ENCODE measurements at places on chromosomes 7 and 10.
A peak's percentile ranks its signal among the peaks of the same experiment; 100 is the strongest.

- DNase-seq = no peak
These were observed 72.7 kb upstream of the SEC61G start for GRCh38 chr7:54831644-54832095.

DNA sequence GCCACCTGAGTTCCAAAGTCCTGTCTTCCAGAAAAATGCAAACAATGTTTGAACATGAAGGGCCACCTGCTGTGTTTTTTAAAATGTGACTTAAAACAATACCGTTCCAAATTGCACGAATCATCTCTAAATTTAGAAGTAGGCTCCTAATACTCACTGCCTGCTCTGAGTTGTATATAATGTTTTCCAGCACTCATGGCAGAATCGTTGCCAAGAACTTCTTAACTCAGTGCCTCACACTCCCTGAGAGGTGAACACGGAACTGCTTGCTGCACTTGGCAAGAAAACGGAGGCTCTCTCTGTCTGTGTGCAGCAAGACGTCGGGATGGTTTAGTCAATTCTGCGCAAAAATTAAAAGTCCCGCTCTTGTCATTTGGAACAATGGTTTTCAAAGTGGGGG, 757.3 kb upstream of the AUTS2 start:
- no peak for DNase-seq

GRCh38 chr7:120241973-120242372, 31.0 kb upstream of the KCND2 start:
- no peak for DNase-seq

GRCh38 chr10:127935071-127935561, 28.2 kb downstream of the PTPRE start:
- no peak for DNase-seq

- DNase-seq = peak; percentile 30
These were observed 113.4 kb downstream of the PTPN20 start for GRCh38 chr10:47024399-47025252.

GRCh38 chr7:136278057-136278456, 300.9 kb upstream of the MTPN start:
- no peak for DNase-seq

DNA sequence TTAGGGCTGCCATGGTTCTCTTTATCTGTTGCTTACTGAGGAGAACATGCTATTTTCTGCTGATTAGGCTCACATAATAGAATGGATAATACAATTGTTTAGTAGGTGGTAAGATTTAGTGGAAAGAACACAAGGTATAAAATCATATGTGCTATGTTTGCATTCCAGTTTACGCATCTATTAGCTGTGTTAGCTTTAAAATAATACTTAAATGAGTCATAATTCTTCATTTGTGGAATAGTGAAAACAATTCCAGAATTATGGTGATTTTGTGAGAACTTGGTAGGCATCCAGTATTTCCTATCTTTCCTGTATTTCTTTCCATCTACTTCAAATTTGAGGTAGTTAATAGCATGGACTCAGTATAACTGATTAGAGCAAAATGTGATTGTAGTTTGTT, 1585.5 kb upstream of the LRRTM3 start:
- DNase-seq = no peak

- no peak for DNase-seq
These were observed 20.1 kb upstream of the CDK6 start for GRCh38 chr7:92856436-92856835.

DNA sequence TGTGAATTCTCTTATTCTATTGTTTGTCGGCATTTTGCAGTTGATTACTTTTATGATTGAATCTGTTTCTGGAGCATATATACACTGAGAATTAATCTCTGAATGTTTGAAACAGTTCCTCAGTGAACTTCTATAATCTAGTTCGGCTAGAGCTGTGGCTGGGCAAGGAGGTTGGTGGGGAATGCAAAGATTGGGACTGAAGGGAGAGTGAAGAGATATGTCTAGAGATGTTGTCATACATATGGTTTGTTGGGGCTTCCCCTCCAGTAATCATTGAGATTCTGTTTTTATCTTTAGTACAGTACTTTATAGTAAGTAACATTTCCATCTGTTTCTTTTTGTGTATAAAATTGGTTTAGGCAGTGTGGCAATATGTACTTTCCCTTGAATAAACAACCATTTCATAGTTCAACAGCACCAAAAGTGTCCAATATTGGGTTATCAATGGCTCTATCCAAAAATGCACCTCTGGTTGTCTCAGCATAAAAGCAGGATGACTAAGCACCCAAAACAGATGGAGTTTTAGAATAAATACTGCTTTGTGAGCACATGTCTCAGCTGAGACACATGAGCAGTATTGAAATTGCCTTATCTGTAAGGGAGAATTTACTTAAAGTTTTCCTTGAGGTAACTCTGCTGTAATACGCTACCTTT, 36.7 kb downstream of the WAC start:
- no peak for DNase-seq

GRCh38 chr7:26657206-26657641, 207.2 kb downstream of the SKAP2 start:
- no peak for DNase-seq

DNA sequence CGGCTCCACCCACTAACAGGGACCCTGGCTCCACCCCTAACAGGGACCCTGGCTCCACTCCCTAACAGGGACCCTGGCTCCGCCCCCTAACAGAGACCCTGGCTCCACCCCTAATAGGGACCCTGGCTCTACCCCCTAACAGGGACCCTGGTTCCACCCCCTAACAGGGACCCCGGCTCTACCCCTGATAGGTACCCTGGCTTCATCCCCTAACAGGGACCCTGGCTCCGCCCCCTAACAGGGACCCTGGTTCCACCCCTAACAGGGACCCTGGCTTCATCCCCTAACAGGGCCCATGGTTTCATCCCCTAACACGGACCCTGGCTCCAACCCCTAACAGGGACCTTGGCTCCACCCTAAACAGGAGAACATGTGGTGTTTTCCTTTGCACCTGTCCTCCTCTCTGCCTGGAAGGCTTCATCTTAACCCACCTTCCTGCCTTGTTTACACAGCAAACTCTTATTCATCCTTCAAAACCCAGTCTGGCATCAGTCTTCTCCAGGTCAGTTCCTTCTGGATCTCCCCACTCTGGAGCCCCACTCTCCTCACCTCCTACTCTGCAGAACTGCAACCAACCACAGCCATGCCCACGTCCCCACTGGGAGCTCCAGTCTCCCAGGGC, 58.0 kb downstream of the CHST15 start:
- DNase-seq = no peak

- no peak for DNase-seq
These were observed 1.3 kb downstream of the ARHGAP22 start for GRCh38 chr10:48603421-48604038.

DNA sequence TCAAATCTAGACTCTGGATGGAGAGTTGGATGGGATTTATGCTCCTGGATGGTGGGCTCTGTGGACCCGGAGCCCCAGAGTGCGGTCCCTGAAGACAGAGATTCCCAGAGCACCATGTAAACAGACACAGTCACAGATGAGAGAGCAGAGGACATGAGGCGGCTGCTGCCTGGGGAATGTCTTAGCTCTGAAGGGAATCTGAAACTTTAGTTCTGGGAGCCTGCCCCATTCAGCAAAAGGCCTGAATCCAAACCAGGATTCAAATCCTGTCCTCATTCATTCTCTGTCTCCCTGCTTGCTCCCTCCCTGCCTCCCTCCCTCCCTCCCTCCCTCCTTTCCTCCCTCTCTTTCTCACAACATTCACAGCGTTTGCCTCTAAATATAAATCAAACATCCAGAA, 49.5 kb upstream of the CALD1 start:
- DNase-seq = no peak

All from stimulated activated CD8-positive, alpha-beta memory T cell treated with anti-CD3 and anti-CD28 coated beads, Interleukin-12 subunit alpha, Interleukin-12 subunit beta, amount 100 ng/mL, for 4 hours (primary cell).